ENCODE measurements at places on chromosomes 5 and 9. TPM values are rescaled to one million over a fixed set of nuclear protein-coding genes. Genes with fewer than 3 reads are reported as not detected.

Gene FLT4
- 1.6 TPM for total RNA-seq

DNA sequence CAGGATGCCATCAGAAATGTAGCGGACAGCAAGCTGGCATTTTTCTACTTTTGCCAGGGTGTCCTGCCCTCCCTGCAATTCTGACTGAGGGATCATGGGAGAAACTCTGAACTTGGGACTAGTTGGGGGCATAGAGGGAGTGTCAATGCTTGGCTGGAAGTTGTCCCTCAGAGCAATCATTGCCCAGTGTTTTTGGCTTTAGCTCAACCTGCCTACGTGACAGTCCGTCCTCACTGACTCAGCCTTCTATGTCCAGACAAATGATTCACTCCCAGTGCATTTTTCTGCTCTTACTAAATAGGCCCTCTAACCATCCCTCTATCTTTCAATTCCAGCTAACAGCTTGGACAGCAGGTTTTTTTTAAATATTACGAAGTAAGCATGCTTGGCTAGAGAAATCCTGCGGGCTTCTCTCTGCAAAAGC lies 627.4 kb downstream of the TLR4 start:
- H3K36me3 ChIP-seq: no peaks in the 10 kb centered on the region
- no peaks in the 10 kb centered on the region for H3K4me1 ChIP-seq
- H3K27me3 ChIP-seq: no peaks in the 10 kb centered on the region
- H3K27ac ChIP-seq: no peak overlapping the region

Gene ARSI
- not detected for total RNA-seq

Gene IFNA2
- total RNA-seq: not detected

- no peaks in the 10 kb centered on the region for H3K27me3 ChIP-seq
- H3K36me3 ChIP-seq: no peaks in the 10 kb centered on the region
- H3K27ac ChIP-seq: no peak overlapping the region
- H3K4me3 ChIP-seq: no peak overlapping the region
These were observed 3.9 kb downstream of the SSBP2 start for GRCh38 chr5:81747030-81747429.

DNA sequence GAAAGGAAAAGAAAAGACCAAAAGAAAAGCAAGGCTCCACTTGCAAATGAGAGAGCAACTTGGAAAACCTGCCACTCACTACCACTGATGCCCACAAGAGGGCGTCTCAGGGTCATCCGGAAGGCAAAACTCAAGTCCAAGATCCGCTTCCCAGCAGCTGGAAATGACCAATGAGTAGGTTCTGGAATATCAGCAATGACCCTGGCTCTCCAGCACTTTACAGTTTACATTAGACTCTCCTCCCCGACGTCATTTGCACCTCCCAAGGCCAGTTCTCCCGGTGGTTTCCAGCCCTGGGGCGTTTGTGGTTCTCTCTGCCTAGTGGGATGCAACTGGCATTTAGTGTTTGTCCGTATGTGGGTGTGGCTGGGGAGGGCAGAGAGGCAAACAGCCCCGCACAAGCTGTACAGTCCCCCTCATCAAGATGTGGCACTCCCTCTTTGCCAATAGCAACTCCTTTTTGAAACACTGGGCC lies 193.8 kb upstream of the ZNF618 start:
- no peaks in the 10 kb centered on the region for H3K36me3 ChIP-seq
- H3K27ac ChIP-seq: peak overlapping the region; percentile 23
- H3K4me1 ChIP-seq: peaks cover 1% of the 10 kb centered on the region

DNA sequence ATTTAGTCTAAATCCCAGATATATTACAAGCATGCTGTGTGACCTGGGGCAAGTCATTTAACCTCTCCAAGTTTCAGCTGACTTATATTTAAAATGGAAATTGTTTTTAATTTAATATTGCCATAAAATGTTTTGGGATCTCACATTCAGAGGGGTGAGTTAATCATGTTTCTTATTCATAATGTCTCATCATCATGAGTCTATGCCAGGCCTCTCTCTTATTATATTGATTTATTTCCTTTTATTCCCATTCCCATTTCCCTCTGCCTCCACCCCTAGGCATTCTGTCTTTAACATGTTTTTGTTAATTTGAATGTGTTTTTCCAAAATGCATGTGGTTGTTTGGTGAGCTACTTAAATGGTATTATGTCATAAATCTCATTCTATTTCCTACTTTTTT lies 39.0 kb upstream of the TTC1 start:
- peaks cover 14% of the 10 kb centered on the region for H3K4me1 ChIP-seq
- no peak for DNase-seq
- peaks cover 4% of the 10 kb centered on the region for H3K27me3 ChIP-seq
- H3K27ac ChIP-seq: no peak overlapping the region
- no peak overlapping the region for H3K4me3 ChIP-seq

- H3K36me3 ChIP-seq: no peaks in the 10 kb centered on the region
- no peak for DNase-seq
- peak overlapping the region; percentile 3 for H3K27ac ChIP-seq
- H3K4me3 ChIP-seq: no peak overlapping the region
- H3K4me1 ChIP-seq: peaks cover 34% of the 10 kb centered on the region
These were observed 101.8 kb downstream of the PCSK1 start for GRCh38 chr5:96331210-96331609.

Gene CCDC171
- total RNA-seq: 3.3 TPM

Gene LRSAM1
- 138 TPM for total RNA-seq

DNA sequence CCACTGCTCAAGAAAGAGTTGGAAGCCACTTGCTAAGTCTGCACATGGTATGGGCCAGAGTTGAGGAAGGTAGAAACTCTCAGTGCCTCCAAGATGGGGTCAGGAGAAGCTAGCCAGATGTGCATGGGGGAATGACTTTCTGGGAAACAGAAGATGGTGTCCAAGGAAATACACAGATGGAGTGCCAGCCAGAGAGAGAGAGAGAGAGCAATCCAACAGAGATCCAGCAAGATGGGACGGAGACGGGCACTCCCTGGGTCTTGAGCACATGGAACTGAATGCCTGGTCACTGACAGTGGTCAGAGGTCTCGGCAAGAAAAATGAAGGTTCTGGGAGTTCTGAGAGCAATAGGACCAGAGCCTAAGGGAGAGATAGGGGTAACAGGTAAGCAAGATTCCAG lies 82.1 kb downstream of the SH3TC2 start:
- no peaks in the 10 kb centered on the region for H3K36me3 ChIP-seq
- no peaks in the 10 kb centered on the region for H3K4me1 ChIP-seq
- no peak for DNase-seq
- no peak overlapping the region for H3K4me3 ChIP-seq
- no peaks in the 10 kb centered on the region for H3K27me3 ChIP-seq

DNA sequence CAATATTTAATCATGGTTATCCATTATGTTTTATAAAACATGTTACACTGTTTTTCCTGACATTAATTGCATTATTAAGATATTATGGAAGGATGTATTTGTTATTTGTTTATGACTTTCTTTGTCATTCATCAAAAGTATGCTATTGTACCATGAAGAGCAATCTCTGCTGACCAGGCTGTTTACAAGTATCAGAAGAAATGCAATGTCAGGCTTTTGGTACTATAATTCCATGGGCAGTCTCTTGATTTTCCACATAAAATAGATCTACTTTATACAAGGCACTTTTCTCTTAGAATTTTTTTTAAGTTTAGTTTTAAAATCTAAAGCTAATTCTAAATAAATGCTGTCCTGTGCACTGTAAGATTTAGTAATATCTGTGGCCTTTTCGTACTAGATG lies 196.6 kb downstream of the COX7C start:
- no peak overlapping the region for H3K4me3 ChIP-seq
- DNase-seq: no peak
- no peaks in the 10 kb centered on the region for H3K4me1 ChIP-seq
- H3K36me3 ChIP-seq: no peaks in the 10 kb centered on the region
- no peak overlapping the region for H3K27ac ChIP-seq

- no peak overlapping the region for H3K27ac ChIP-seq
- no peak overlapping the region for H3K4me3 ChIP-seq
- H3K27me3 ChIP-seq: no peaks in the 10 kb centered on the region
- no peaks in the 10 kb centered on the region for H3K36me3 ChIP-seq
- no peaks in the 10 kb centered on the region for H3K4me1 ChIP-seq
These were observed 367.7 kb downstream of the CDK5RAP2 start for GRCh38 chr9:120212153-120212852.

DNA sequence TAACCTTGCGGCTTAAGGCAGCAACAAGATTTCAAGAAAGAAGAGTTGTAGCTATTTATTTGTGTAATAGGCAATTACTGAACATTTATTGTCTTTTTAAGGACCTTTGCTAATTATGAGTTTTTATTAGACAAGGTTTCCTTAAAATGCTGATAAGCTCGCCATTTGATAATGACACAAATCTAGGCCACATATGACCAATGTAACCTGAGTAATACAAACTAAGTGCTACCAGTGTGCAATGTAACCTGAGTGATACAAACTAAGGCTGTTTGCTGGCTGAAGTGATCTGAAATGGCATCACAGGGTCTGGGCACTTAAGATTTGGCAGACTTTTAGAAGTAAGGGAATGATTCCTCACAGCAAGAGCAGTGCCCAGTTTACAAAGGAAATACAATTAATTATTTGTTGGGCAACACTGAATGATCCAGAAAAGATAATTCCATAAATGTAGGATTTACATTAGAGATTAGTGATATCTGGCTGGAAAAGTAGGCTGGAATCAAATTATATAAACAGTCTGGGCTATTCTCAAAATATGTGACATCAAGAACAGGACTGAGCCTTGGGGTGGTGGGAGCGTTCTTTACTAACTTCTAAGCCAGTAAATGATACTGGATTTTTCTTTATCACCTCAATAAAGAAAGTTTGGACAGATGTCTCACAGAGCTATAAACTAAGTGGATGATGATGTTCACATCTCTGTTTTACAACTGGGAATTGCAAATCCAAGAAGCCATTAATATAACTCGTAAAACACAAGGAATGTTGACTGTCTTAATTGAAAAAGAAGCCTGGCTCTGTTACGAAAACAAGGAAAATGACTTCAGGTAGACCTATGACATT lies 54.8 kb downstream of the MRPS27 start:
- DNase-seq: no peak
- no peaks in the 10 kb centered on the region for H3K27me3 ChIP-seq
- no peaks in the 10 kb centered on the region for H3K36me3 ChIP-seq
- no peak overlapping the region for H3K4me3 ChIP-seq
- H3K27ac ChIP-seq: no peak overlapping the region

- no peak for DNase-seq
- no peaks in the 10 kb centered on the region for H3K4me1 ChIP-seq
- H3K27me3 ChIP-seq: no peaks in the 10 kb centered on the region
- no peaks in the 10 kb centered on the region for H3K36me3 ChIP-seq
These were observed 95.3 kb upstream of the VLDLR start for GRCh38 chr9:2526071-2526828.

GRCh38 chr5:171823269-171823668 lies 37.7 kb downstream of the SMIM23 start:
- peak; percentile 62 for DNase-seq
- no peak overlapping the region for H3K27ac ChIP-seq
- H3K36me3 ChIP-seq: no peaks in the 10 kb centered on the region
- H3K4me1 ChIP-seq: peaks cover 3% of the 10 kb centered on the region
- no peaks in the 10 kb centered on the region for H3K27me3 ChIP-seq

DNA sequence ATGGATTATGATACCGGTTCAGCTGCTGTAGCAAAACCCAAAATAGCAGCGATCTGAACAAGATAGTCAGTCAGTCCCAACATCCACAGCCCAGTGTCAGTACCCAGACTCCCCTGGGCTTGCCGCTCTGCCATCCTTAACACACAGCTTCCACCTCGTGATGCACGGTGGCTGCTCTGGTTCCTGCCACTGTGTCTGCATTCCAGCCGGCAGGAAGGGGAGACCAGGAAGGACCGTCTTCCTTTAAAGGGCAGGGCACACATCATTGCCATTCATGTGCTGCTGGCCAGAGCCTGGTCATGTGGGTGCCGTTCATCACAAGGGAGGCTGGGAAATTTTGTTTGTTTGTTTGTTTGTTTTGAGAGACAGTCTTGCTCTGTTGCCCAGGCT lies 131.0 kb upstream of the IER5L start:
- H3K27me3 ChIP-seq: no peaks in the 10 kb centered on the region
- H3K36me3 ChIP-seq: no peaks in the 10 kb centered on the region
- H3K4me1 ChIP-seq: no peaks in the 10 kb centered on the region

Measured in stomach (tissue), 19 donors.